ENCODE measurements at places on chromosomes 7 and 10. TPM values are rescaled to one million over a fixed set of nuclear protein-coding genes. Genes with fewer than 3 reads are reported as not detected.

GRCh38 chr7:120677535-120677934 lies 180.4 kb downstream of the TSPAN12 start:
- DNase-seq = no peak

- DNase-seq = no peak
Observed at GRCh38 chr7:148633761-148634160, 43.2 kb downstream of the C7orf33 start.

DNA sequence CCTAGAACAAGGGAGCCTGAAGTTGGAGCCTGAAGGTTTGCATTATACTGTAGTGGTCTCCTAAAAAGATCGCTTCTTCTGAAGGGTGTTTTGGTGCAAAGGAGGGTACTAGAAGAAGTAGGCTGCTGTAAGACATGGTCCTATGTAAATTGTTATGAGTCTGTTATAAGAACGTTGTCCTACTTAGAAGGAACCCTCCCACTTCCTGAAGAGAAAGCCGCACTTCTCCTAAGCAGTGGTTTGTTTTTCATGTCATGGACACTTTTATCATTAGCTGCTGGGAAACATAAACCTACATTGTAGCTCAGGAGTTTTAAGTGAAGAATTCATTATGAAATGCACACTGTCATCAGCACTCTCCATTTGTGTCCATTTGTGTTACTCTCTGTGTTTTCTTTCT lies 129.1 kb upstream of the ITGB1 start:
- no peak for DNase-seq

The OPN1SW gene
- 4.2 TPM for polyA plus RNA-seq

The PILRA gene
- polyA plus RNA-seq = 1.8 TPM

The PLXDC2 gene
- polyA plus RNA-seq = 35.3 TPM

The ZNF117 gene
- polyA plus RNA-seq = 10.1 TPM

The NANOS1 gene
- 6.1 TPM for polyA plus RNA-seq
